GOT3 (cell line): ENCODE measurements at places on chromosomes 13 and 19.

DNA sequence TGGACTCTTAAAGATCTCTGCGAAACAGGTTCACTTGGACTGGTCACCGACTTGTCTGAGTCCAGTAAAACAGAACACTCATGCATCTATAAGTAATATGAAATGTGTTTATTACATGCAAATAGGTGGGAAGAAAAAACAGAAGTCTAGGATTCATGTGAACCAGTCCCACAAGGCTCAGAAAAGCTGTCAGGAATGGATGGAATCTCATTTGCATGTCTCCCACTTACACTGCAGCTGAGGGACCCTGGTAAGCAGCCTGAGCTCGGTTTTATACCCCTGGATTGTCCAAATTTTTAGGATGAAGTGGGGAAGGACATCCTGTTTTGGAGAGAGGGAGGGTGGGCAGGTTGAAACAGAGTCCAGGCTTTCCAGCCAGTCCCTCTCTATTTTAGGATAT lies 1545.1 kb upstream of the PCDH20 start:
- no peak for DNase-seq

DNA sequence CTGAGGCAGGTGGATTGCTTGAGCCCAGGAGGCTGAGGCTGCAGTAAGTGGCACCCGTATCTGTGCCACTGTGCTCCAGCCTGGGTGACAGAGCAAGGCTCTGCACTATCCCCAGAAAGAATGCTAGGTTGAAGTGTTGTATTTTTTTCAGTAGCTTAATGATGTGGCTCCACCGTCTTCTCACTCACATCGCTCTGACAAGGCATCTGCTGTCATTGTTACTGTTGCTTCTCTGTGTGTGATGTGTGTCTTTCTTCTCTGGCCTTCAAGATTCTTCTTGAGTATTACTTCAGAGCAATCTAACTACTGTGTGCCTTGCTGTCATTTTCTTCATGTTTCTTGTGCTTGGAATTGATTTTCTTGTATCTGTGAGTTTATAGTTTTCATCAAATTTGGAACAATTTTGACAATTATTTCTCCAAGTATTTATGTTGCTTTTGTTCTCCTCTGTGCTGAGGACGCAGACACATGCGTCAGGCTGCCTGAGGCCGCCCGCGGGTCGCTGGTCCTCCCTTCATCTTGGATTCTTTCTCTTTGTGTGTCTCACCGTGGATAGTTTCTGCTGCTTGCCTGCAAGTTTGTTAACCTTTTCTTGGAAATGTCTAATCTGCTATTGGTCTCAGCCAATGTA lies 10.8 kb downstream of the ADPRHL1 start:
- DNase-seq, result no peak

GRCh38 chr19:49338023-49338677 lies 2.9 kb downstream of the CD37 start:
- DNase-seq, result no peak

GRCh38 chr19:45798995-45799517 lies 6.4 kb upstream of the DMWD start:
- DNase-seq, result peak; percentile 28

- no peak for DNase-seq
These were observed 65.9 kb upstream of the ZNF43 start for GRCh38 chr19:21901861-21902260.

DNA sequence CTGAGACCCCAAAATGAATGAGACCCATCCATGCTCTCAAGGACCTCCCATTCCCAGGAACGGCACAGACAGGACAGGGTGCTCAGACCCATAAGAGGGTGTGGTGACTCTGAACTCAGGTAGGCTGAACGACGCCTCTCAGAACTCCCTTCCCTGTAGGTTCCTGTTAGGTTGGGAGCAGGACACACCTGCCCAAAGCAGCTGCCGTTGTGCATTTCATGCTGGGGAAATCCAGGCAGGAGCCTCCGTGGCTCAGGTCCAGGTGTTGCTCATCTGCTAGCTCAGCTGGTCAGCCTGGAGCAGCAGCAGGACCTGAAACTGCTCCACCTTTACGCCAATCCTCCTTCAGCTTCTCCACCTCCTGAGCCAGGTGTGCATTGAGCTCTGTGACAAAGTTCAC lies 19.1 kb upstream of the TEX101 start:
- no peak for DNase-seq

DNA sequence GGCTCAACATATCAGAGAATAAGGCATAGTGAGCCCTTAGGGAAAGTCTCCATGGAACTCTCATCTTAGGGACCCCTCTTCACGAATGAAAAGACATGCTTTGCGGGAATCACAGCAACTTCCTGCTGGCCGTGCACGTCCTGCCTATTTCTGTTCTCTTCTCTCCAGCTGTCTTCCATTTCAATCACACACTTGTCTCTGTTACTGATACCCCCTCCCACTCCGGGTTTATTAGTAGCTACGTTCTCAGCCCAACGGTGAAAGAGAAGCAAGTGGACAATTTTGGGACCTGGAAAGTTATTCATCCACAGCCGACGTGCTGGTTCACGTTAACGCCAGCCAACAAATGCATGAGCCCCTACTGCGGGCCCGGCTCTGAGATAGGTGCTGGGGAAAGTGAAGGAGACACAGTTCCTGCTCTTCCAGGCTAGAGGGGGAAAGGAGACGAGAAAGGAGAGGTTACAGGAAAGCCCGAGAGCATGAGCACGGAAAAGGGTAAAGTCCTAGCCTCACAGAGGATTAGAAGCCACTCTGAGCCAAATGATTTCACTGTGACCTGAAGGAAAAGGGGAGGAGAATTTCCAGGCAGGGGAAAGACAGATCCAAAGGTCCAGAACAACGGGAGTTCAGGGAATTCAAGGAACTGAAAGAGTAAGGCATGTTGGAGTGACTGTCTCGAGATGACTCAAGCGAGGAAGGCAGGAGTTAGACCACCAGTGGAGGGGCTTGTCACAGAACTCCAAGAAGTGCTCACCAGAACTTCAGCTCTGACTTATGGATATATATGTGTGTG lies 81.8 kb upstream of the CLDN10 start:
- no peak for DNase-seq

DNA sequence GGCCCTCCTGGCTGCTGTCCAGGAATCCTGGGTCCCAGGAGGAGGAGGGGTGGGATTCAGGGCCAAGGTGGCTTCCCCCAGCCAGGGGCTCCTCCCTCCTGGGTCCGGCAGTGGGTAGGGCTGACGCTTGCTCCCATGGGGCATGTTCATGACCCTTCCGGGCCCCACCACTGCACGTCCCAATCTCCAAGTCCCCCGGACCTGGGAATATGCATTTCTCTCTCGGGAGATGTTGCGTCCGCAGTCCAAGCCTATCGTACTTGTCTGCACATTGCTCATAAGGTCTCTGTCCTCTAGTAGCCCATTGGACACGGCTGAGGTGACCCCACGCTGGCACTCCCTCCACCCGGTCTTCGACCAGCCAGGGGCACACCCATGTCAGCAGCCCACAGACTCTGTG lies 192.3 kb downstream of the TEX29 start:
- no peak for DNase-seq

GRCh38 chr13:42893214-42893671 lies 98.8 kb downstream of the EPSTI1 start:
- no peak for DNase-seq

DNA sequence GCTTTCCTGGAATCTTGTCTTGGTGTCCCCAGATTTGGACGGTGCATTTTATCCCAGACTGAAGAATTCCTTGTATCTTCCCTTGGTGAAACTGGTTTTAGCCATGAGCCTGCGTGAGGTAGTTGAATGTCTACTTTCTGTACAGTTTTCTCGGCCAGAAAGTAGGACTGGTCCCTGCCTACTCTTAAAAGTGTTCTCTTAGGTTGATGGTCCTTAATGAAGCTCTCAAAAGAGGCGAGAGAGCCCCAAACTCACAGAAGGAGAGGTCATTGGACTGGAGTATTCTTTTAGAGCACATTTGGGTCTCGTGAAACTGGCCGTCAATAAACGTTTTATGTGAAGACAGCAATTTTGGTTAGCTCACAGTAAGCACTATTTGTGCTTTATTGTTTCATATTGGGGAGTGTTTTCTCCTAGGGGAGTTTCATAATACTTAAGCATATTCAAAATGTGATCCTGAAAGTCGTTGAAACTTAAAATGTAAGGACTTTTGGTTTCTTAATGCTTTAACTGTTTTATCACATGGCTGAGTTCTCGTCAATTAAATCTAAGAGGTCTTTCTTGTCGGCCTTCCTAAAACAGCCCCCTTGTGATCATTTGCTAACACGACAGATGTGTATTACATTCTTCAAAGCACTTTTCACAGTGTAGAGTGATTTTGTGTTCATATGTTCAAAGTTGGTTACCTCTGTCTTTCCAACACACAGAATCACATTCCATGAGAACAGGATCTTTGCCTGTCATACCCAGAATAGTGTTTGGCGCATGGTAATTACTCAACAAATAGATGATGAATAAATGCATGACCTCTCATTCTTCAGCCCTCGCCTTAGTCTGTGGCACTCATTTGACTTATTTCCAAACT lies 889 bp downstream of the GTF2F2 start:
- DNase-seq, result no peak

- no peak for DNase-seq
These were observed 5.1 kb downstream of the POU4F1 start for GRCh38 chr13:78598116-78598781.

GRCh38 chr13:20822406-20822805 lies 48.6 kb upstream of the EEF1AKMT1 start:
- no peak for DNase-seq

GRCh38 chr19:2123682-2124387 lies 27.1 kb downstream of the IZUMO4 start:
- no peak for DNase-seq

DNA sequence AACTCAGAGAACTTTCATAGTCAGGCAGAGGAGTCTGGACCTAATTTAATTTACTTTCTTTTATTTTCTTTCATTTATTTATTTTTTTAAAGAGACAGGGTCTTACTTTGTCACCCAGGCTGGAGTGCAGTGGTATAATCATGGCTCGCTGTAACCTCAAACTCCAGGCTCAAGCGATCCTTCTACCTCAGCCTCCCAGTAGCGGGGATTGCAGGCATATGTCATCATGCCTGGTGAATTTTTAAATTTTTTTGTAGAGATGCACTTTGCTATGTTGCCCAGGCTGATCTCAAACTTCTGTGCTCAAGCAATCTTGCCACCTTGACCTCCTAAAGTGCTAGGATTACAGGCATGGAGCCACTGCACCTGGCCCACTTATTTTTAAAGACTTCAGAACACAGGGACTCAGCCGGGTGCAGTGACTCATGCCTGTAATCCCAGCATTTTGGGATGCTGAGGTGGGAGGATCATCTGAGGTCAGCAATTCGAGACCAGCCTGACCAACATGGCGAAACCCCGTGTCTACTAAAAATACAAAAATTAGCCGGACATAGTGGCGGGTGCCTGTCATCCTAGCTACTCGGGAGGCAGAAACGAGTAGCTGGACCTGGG lies 50.6 kb downstream of the KLF5 start:
- DNase-seq, result no peak

- DNase-seq, result no peak
These were observed 23.9 kb downstream of the ZIC5 start for GRCh38 chr13:99947666-99948065.

DNA sequence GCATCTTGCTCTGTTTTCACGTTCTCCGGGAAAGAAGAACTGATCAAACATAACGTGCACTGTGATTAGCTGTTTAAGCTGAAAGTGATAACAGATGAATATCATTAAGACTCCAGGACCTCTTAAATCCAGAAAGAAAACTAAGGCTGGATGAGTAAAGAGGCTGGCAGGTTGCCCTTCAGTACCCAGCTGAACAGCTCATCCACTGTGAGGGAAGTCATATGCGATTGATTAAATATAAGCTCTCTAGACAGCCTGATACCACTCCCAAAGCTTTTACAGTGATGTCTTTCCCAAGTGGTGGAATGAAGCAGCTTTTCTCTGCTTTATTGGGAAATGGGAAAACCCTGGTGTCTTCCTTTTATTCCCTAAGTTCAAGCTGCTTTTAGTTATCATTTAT lies 116.9 kb downstream of the EFNB2 start:
- DNase-seq, result no peak

DNA sequence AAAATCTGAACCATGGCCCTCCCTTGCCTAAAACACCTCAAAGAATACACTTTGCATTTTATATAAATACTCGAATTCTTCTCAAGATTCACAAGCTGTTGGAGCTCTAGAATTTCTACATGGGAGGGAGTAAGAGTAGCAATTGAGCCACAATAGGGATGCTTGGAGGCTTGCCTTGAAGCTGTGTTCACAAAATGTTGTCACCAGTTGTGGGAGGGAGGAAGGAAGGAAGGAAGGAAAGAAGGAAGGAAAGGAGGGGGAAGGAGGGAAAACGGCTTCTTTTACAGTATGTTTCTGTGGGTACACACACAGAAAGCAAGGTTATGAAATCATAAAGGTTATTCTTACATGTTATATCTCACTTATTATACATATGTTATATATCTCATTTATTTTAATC lies 128.6 kb upstream of the PEG3 start:
- no peak for DNase-seq

GRCh38 chr13:55617241-55617640 lies 1523.5 kb upstream of the PRR20A start:
- DNase-seq, result no peak

DNA sequence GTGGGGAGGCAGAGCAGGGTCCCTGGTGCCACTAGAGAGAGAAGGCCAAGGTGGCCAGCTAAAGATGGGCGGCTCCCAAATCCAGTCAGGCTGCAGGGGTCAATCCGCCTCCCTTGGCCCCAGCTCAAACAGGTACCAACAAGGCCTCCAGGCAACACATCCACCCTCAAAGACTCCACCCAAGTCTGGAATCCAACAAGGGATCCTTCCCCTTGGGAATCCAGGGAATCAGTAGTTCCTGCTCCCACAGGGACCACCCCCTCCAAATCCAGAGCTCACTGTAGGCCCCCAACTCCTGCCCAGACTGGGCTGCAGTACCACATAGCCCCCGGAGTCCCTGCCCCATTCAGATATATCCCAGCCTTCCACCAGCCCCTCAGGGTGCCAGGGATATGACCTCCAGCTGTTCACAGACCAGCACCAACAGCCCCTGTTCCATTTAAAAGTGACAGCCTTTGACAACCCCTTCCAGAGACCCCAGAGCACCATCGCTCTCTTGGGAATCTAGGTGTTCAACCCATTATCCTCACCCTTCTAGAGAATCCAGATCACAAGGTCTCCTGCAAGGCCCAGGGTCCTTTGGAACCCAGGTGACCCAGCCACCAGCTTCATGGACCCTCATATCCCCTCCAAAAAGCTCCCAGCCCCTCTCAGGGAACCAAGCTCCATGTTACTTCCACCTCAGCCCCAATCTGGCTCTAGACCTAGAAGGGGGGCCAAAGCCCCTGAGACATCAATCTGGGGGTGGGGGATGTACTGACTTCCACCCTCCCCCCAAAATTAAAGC lies 3.2 kb downstream of the ERF start:
- no peak for DNase-seq

DNA sequence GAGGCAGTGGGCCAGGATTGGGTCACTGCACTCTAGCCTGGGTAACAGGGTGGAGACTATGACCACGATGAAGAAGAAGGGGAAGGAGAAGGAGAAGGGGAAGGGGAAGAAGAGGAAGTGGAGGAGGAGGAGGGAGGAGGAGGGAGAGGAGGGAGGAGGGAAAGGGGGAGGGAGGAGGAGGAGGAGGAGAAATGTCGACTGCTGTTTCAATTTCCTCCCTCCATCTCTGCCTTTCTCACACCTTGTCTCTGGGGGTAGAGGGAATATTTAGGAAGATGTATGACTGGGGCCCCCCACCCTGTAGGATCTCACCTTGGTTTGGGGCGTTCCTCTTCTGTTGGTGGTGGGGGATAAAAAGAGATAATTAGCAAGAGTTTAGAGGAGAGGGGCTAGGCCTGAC lies 3.8 kb downstream of the TNNT1 start:
- no peak for DNase-seq
